ENCODE measurements at places on chromosomes 12 and 14.

DNA sequence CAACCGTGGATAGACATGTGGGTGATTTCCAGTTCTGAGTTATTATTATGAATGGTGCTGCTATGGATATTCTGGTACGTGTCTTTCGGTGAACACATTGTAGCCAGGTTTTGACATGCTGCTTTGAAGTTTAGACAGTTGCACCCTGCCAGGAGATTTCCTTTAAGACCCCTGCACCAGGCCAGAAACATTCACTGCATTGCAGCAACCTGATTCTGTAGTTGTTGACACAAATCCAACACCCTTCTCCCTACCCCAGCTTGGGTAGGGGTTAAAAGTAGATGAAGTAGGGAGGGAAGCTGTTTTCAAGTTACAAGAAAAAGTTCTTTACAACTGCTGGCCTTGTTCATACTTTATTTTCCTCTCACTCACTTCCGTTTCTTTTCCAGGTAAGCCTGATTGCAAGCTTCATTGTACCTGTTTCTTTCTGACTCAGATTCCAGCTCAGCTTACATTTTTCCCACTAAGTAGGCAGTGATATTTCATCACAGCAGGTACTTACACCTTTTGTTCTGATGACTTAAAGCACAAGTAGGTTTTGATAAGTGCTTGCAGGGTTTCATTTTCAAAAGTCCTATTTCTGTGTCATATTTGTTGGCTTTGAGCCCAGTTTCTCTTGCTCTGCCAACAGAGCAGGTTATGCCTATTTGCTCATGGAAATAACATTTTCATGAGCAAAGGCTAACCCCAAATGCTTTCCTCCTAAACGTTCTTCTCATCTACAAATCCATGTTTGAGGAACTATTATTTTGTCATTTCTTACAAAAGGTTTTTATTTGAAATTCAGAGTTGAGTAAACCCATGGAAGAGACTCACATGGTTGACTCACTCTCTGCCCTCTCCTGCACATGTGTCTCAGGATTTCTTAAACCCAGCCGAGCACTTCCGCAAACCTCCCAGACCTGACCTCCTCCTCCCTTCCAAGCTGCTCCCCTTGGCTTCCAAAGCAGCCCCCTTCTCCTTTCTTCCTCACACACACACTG is 12.1 kb upstream of the LTA4H start:
- peak; percentile 52 for DNase-seq

- DNase-seq = no peak
These were observed 498 bp downstream of the GPR132 start for GRCh38 chr14:105064721-105065143.

GRCh38 chr14:49594347-49595091 is 4.2 kb upstream of the LRR1 start:
- peak; percentile 23 for DNase-seq

GRCh38 chr12:71607494-71608330 is 55.9 kb downstream of the ZFC3H1 start:
- DNase-seq = no peak

- peak; percentile 100 for DNase-seq
These were observed 67.6 kb downstream of the FOXN3 start for GRCh38 chr14:89349171-89350008.

DNA sequence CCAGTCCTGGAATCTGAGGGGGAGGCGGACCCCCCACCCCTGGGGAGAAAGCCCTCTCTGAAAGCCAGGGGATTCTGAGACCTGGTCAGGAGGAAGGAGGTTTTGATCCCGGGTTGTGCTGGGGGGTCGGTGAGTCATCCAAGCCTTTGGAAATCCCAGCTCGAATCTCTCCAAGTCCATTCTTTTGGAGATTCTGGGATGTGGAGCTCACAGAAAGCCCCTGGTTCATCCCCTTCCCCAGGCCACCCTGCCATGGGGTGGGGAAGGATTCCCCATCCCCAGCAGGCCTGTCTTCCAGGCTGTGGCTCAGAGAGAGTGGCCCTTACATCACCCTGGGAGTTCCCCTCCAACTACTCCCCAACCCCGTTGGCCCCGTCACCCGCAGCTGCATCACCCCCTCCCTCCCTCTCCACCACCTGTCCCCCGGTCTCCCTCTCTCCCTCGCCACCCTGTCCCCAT is 14.3 kb downstream of the EXOC3L4 start:
- DNase-seq = no peak

GRCh38 chr14:70602254-70602653 is 1.8 kb upstream of the MED6 start:
- DNase-seq = no peak

- DNase-seq = no peak
These were observed 30.4 kb downstream of the PLEKHG7 start for GRCh38 chr12:92733181-92733580.

GRCh38 chr12:737122-737739 is 15.1 kb upstream of the WNK1 start:
- no peak for DNase-seq

DNA sequence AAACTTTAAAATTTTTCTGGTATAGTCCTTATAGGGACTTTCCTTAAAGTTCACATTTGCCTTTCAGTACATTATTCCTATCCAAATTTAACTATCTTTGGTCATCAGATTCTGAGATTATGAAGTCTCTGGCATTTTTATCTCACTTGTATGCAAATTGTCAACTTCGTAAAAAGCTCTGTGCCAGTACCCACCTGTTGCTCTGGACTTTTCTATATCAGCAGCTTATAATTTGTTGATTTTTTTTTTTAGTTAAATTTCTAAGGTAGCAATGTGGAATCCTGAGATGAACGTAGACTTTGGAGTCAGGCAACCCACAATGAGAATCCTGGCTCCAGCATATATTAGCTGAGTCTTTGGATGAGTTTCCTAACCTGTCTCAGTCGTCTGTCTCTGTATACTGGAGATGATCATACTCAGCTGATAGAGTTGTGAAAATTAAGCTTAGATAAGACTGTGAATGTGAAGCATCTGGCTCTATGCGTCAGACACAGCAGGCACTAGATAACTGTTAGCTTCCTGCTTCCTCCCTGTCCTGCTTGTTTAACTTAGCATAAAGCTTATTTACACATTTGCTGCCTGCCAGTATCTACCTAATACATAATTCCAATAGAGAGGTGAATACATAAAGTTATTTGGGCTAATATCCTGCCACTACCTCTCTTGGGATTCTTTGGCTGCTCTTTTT is 59.8 kb downstream of the MARK3 start:
- peak; percentile 33 for DNase-seq

GRCh38 chr12:101592921-101593320 is 1.9 kb upstream of the MYBPC1 start:
- no peak for DNase-seq

- no peak for DNase-seq
These were observed 4.9 kb downstream of the ZFYVE1 start for GRCh38 chr14:73022051-73022450.

DNA sequence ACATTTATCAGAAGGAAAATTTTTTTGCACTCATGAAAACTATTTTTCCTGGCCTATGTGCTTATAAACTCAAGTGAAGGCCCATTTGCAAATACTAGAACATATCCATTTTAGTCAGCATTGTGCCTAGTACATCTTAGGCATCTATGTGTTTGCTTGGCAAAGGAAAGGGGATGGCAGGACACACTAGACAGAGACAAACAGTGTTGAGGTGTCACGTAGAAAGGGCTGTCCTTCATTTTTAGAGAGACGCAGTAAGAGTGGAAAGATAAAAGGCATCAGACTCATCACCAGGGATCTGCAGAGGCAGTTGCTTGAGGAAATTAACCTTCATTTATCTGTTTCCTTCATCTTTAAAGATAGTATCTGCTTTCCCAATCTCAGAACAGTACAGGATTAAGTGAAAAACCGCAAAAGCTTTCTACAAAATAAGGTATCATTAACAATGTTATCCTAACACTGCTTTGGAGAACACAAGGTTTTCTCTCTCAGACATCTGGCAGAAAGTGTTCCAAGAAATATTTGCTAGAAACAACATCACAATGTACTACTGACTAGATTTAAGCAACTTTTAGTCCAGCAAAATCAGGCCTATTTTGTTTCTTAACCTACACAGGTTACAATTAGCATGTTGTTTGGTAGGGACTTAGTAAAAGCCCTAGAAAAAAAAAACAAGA is 2.0 kb downstream of the YBX3 start:
- DNase-seq = no peak

All from G401 (cell line).